Activated CD8-positive, alpha-beta memory T cell treated with anti-CD3 and anti-CD28 coated beads, Interleukin-2, amount 50 U/mL, for 4 hours (primary cell): ENCODE measurements at places on chromosomes 1 and 21.

GRCh38 chr1:245469734-245470133, 314.9 kb downstream of the KIF26B start:
- no peak for DNase-seq

GRCh38 chr1:3863231-3863935, 6.1 kb downstream of the DFFB start:
- DNase-seq = no peak

DNA sequence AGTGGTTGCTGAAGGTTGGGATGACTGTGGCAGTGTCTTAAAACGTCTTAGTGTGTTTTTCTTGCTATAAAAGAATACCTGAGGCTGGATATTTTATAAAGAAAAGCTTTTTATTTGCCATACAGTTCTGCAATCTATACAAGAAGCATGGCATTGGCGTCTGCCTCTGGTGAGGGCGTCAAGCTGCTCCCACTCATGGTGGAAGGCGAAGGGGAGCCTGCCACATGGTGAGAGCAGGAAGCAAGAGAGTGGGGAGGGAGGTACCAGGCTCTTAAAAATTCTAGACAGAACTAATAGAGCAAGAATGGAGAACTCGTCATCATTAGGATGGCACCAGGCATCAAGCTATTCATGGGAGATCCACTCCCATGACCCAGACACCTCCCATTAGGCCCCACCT, 140.5 kb downstream of the CACNA1E start:
- DNase-seq = no peak

- no peak for DNase-seq
Measured at GRCh38 chr1:204478172-204478899, 16.3 kb downstream of the PIK3C2B start.

DNA sequence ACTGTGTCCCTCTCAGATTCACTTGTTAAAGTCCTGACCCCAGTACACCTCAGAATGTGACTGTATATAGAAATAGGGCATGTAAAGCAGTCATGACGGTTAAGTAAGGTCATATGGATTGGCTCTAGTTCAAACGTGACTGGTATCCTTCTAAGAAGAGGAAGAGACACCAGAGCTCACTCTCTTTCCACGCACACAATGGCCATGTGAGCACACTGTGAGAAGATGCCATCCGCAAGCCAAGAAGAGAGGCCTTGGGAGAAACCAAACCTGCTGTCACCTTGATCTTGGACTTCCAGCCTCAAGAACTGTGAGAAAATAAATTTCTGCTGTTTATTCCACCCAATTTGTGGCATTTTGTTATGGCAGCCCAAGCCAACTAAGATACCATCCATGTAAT, 56.8 kb upstream of the IRF2BP2 start:
- no peak for DNase-seq

GRCh38 chr1:21338573-21339355, 48.5 kb upstream of the ECE1 start:
- no peak for DNase-seq

DNA sequence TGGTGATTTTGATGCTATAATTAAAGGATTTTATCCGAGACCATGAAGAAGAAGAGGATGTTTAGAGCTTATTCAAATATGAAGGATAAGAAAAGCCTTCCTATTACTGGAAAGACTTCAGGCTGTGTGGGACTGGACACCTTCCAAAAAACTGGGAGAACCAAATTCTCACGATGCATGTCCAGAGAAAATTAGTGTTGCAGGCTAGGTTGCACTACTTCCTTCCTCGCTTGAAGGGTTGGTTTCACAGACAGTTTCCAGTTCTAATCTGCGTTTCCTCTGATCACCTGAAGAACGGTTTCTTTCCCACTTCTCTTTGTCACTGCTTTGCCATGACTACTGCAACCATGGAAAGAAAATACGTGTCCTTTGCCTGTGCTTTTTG, 2.0 kb downstream of the MTARC2 start:
- no peak for DNase-seq

DNA sequence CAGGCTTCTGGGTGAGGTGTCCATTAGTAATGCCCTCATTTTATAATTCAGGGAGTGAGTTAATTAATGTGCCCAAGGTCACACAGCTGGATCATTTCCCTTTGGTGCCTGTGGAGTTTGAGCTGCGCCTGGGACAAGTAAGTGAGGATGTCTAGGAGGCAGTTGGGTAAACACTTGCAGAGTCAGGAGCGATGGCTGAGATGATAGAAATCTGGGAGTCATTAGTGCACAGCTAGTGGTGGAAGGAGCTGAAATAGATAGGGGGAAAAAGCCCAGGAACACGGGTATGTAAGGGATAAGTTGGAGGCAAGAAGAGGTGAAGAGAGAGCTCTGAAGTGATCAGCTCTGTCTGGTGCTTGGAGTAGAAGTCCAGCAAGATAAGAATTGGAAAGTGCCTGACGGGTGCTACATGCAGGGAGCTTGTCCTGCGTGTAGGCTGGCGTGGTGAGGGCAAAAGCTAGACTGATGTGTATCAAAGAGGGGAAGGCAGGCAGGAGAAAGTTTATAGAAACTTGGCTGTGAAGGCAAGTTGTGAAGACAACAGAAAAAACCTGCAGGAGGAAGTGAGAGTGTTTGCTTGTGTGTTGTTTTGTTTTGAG, 1.7 kb upstream of the SCAF4 start:
- DNase-seq = no peak

DNA sequence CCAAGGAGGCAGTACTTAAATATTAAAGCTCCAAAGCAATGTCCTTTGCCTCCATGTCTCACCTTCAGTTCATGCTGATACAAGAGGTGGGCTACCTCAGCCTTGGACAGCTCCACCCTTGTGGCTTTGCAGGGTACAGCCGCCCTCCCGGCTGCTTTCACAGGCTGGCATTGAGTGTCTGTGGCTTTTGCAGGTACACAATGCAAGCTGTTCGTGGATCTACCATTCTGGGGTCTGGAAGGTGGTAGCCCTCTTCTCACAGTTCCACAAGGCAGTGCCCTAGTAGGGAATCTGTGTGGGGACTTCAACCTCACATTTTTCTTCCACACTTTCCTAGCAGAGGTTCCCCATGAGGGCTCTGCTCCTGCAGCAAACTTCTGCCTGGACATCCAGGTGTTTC, 324.8 kb downstream of the COL11A1 start:
- DNase-seq = no peak

DNA sequence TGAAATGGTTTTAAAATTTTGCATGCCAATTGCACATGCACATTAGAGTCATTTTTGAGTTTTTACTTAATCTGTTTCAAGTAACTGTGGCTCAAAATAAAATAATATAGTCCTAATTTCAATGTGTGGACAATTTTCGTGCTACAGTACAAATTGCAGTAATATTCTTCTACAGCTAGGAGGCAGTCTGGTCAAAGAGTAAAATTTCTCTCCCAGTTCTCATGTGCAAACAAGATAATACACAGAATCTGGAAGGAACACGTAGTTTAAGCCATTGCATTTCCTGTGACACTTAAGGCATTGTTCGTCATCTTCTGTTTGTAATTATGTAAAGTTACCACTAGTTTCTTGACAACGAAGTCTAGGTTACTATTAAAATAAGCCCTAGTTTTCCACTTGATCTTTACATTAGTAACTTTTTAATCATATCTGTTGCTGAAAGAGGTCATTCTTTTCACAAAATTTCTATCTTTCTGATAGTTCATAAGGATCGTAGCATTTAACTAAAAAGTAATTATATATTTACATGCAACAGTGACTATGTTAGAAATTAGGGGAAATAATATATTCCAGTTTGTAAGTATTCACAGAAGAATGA, 28.9 kb downstream of the ODR4 start:
- no peak for DNase-seq

DNA sequence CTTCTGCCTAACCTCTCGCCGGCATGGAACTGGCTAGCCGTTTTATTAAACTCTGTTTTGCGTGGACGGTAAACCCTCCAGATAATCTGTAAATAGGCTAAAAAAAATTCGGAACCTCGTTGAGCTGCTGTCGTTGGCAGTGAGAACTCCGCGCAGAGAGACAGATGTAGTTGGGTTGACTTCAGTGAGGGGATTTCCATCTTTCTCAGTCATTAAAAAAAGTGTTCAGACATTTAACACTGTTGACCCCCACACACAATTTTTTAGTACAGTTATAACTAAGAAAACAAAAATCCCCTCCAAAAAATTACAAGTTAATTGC, 464 bp downstream of the PARK7 start:
- no peak for DNase-seq

DNA sequence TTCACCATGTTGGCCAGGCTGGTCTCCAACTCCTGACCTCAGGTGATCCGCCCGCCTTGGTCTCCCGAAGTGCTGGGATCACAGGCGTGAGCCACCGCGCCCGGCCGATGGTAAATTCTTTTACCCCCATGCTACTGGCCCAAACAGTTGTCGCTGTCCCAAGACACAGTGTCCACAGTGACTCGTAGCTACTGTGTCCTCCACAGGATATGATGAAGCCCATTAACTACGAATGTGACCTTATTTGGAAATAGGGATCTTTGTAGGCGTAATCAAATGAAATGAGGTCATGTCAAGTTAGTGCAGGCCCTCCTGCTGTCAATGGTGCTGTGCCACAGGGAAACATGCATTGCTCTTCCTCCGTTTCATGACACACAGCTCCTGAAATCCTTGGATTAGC, 8.5 kb downstream of the FNDC10 start:
- no peak for DNase-seq

DNA sequence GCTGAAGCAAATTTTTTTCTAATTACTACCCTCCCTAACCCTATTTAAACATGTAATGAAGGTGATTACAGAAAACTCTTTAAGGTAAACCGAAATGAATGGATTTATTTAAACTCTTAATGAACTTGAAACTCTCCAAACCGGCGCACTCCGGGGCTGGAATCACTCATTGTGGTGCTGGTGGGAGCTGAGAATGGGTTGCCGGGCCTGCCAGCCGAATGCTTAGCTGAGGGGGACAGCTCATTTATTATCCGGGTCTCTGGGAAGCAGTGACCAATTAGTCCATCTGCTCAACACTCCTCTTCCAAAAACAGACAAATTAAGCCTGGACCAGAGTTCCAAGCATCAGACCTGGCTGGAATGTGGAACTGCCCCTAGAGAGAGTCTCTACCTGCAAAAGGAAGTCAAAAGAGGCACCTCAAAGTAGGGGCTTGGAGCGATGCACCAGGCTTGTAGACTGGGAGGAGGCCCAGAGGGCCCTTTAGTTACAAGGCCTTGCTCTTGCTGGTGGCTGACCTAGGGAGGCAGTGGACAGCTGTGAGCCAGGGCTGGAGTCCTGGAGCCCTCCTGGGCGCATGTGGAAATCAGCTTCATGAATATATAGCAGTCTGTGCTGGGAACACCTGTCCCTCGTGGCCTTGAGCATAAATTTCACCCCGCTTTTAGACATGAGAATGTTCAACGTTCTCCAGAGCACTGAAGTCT, 320.7 kb downstream of the AJAP1 start:
- DNase-seq = no peak

DNA sequence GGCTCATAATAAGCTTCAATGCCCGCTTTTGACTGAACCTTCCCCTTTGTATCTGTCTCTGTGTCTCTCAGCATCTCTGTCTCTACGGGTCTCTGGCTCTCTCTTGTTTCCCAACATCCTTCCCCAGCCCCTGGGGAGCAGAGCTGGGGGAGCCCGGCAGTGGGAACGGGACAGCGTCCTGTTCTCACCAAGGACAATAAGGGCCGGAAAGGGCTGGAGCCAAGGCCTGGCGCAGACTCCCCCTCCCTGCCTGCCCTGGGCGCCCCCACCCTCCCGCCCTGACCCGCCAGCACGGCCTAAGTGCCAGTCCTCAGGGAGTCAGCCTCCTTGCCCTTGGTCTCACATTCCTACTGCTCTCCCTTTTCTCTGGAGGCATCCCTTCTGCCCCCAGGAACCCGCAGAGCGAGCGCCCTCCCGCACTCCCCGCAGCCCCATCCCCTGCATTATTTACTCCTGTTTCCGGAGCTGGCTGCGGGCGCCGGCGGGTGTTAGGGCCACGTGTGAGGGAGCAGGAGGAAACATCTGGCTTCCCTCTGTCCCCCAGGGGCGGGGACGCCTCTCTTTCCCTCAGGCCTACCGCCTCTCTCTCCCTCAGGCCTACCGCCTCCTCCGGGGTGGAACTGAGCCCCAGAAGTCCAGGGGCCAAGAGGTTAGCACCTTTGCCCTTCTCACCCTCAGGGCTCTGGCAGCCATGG, 6.5 kb downstream of the KRTCAP2 start:
- no peak for DNase-seq

DNA sequence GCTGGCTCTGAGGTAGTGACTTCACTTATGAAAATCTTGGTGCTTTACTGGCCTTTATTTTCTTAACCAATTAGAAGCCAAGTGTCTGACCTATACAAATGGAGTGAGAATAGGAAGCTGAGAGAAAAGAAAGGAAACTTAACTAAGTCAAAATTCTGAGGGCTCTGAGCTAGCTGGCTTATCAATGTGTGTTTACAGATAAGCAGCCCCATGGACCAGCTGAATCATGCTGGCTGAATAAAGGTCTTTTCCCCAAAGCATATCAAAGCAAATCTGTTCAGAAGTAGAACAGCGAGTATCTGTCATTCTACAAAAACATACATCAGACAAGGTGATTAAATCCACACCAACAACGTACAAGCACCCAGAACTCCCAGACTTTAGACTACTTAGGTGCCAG, 117.2 kb downstream of the BRINP2 start:
- DNase-seq = no peak

DNA sequence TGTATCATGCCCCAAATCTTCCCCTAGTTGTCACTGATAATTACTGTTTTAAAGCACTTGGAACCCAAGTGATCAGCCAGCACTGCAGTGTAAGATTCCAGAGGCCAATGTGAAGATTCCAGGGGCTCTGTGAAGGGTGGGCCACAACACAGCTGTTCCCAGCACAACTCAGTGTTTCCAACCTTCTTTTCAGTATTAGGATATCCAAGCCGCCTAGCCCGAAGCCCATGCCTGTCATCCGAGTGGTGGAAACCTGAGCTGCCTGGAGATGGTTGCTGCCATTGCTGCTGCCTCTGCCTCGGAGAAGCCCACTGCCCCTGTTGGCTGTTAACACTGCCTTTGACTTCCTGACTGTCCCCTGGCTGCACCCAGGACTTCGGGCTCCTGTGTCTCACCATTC, 30.4 kb upstream of the SNX27 start:
- DNase-seq = no peak

GRCh38 chr1:24827379-24828135, 82.3 kb downstream of the CLIC4 start:
- DNase-seq = no peak
